ENCODE measurements at places on chromosomes 12 and 14. TPM values are rescaled to one million over a fixed set of nuclear protein-coding genes. Genes with fewer than 3 reads are reported as not detected.

The RNASE1 gene
- not detected for total RNA-seq

The DNAI7 gene
- total RNA-seq = not detected

The USP44 gene
- 3.2 TPM for total RNA-seq

The NIN gene
- total RNA-seq = 74.3 TPM

Data from T-helper 1 cell treated with Interleukin-12 subunit alpha and Interleukin-12 subunit beta and Interleukin-4 antibody, amounts not matched to agents 30 ng/mL and 1 ng/mL, for 36 hours (primary cell).